ENCODE measurements at places on chromosomes 16 and 17.

- no peak for DNase-seq
Observed at GRCh38 chr17:80817861-80818260, 173.8 kb upstream of the CHMP6 start.

DNA sequence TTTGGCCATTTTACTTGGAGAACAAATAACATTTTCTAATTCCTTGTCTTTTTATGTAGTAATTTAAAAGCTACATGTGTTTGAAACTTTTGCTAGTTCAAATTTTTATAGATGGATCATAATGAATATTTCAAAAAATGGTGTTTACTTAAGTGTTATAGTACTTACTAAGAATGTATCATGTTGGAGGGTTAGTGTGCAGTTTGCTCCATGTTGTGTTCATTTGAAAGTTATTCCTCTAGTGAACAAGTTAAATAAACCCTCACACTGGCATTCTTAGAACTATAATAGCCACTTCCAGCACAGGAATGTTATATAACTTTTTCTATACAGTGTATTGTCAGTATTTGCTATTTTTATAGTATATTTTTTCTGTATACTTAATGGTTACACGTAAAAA lies 62.8 kb downstream of the MRTFB start:
- no peak for DNase-seq

DNA sequence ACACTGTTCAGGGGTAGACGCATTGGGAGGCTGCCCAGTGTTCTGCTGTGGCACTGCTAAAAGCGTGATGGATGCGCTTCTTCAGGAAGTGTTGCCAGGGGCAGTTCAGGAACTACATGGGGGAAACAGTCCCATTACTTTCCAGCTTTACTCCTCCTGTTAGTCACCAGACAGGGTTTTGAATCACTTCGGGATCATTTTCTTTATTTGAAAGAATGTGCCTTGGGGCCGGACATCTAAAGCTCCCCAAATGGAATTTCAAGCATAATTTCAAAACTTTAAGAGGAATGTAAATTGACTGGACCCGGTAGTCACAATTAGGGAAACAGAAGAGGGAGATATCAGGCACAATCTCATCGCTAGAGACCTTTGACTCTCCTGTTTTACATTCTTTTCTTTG lies 1.3 kb upstream of the KRTAP2-1 start:
- no peak for DNase-seq

DNA sequence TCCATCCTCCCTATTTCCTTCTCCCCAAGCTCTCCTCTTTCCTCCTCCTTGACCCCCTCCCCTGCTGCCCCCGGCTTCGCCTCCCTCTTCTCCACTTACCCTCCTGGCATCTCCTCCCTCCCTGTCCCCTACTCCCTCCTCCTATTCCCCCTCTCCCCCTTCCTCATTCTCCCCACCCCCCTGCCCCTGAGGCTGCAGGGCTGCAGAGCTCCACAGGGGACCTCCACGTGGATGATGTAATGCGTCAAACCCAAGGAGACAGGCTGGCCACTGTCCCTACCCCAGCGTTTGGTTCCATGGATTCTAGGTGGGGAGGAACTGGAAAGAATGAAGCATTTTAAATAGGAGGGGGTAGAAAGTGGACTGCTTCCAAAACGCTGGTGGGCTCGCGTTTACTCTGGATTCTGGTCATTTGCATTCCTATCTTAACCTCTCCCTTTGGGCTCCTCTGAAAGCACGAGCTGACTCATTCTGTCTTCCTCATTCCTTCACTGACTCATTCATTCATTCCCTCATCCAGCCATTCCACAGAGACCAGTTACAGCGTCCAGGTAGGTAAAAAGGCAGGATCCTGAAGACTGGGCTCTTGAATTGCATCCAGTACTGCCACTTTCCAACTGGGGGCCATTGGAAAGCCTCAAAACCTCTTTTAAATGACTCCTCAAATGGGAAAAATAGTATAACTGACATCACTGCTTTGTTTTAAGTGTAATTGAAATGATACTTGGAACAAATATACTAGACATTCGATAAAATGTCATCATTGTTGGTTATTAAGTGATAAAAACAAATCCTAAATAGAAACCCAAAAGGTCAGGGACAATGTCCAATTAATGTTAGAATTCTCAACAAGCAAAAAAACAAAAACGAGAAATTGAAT lies 943 bp upstream of the COTL1 start:
- DNase-seq = no peak

DNA sequence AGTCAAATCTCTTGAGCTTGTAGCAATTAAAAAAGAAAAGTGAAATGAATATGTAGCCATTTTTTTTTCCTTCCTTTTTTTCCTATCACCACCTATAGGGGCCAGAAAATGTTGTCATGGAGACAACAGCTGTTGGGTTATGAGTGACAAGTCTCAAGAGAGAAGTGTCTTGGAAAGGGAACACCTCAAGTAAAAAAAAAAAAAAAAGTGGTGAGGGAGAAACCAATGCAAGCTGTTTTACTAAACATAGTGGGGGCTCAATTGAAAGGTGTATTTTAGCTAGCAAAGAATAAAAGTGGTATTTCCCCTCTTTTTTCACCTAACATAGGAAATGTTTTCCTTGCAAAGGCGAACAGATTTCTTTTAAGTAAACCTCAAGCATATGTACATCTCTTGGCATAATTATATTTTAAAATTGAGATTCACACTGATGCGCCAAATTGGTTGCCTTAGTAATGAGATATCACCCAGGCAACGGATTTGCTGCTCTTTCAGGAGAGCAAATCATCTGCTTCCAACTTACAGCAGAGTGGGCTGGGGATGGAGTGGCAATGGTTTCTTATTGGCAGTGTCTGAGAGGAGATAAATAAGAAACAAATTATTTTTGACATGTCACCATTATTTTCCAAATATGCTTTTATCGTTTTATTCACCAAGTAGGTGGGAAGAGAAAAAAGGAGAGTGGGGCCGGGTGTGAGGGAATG lies 183.6 kb downstream of the MYO1D start:
- DNase-seq = no peak

Data from CD4-positive, alpha-beta T cell treated with Interleukin-10 for 1 hour (primary cell).